H1 (cell line): ENCODE measurements at places on chromosomes 16 and 17. TPM values are rescaled to one million over a fixed set of nuclear protein-coding genes. Genes with fewer than 3 reads are reported as not detected.

DNA sequence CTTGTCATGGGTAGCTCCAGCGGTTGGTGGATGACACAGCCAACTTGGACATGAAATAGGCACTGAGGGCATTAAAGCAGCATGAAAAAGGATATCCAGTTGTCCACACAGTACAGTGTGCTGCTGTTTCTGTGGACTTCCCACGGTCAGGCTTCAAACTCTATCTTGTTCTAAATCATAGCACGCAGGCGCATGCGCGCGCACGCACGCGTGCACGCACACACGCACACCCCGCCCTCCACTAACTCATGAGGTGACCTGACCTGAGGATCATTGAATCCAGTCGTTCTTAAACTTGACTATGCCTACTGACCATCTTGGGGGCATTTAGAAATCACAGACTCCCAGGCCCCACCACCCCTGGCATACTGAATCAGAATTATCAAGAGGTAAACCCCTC lies 361.4 kb downstream of the CA10 start:
- no peak overlapping the region for H3K4me3 ChIP-seq
- H3K27me3 ChIP-seq = no peaks in the 10 kb centered on the region
- no peak overlapping the region for H3K27ac ChIP-seq
- DNase-seq = no peak
- H3K4me1 ChIP-seq = no peaks in the 10 kb centered on the region
- no peaks in the 10 kb centered on the region for H3K36me3 ChIP-seq

DNA sequence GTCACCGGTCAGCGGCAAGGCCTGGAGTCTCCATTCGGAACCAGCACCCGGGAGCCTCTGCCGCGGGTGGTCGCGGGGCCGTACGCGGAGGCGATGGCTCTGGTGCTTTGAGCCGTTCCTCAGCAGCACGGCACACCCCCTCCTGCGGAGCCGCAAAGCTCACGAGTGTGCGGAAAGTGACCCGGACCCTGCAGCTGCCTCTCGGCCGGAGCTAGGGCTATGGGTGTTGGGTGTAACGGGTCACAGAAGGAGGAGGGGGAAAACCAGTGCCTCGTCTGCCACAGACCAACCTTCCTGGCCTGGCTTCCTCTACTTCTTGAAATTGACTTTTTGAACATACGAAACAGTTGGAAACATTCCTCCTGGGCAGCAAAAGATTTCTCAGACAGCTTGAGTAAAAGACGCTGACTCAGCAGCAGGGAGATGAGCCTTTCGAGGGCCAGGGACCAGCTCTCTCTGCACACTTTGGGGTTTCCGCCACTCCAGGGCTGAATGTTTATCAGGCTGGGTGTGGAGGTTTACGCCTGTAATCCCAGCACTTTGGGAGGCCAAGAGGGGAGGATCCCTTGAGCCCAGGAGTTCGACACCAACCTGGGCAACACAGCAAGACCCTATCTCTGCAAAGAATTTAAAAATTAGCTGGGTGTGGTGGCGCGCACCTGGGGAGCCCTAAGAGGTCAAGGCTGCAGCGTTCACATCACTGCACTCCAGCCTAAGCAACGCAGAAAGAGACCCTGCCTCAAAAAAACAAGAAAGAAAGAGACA lies 26.4 kb upstream of the PITPNA start:
- H3K4me1 ChIP-seq = peaks cover 13% of the 10 kb centered on the region
- DNase-seq = no peak
- no peak overlapping the region for H3K27ac ChIP-seq

DNA sequence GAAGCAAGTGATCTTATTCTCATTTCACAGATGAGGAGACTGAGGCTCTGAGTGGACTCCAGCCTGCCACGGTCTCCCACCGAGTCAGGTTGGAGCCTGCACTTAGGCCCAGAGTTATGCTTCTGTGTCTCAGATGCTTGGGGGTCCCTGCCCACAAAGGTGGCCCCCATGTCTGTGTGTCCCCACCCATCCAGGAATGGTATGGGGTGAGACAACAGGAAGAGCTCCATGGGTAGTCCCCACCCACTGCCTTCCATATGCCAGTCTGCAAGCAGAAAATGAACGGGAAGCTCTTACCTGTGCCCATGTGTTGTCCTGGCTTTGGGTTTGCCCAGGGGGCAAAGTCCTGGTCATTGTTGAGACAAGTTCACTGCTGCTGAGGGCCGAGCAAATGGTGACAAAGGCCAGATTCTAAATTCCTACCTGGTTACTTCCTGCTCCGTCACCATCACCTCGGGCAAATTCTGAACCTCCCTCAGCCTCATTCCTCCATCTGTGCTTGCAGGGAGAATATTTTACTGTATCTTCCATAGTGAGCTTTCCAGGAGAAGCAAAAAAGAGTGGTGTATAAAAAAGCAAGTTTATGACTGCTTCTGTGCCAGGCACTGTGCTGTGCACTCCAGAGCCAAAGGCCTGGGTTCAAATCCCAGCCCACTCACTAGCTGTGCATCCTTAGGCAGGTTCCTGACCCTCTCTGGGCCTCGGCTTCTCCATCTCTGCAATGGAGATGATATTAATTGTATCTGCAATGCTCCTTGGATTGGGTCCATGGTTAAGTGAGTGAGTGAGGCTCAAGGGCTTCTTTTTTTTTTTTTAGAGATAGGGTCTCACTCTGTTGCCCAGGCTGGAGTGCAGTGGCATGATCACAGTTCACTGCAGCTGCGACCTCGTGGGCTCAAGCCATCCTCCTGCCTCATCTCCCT lies 9.3 kb downstream of the IL4R start:
- no peaks in the 10 kb centered on the region for H3K36me3 ChIP-seq
- no peak for DNase-seq
- peaks cover 24% of the 10 kb centered on the region for H3K4me1 ChIP-seq
- H3K27me3 ChIP-seq = no peaks in the 10 kb centered on the region

GRCh38 chr17:7174603-7175326 lies 4.4 kb downstream of the ASGR1 start:
- H3K4me1 ChIP-seq = peaks cover 23% of the 10 kb centered on the region
- H3K27me3 ChIP-seq = peaks cover 28% of the 10 kb centered on the region
- H3K27ac ChIP-seq = no peak overlapping the region
- no peak for DNase-seq

KRT17 gene
- total RNA-seq = 0.36 and 0.50 TPM in 2 replicates

DNA sequence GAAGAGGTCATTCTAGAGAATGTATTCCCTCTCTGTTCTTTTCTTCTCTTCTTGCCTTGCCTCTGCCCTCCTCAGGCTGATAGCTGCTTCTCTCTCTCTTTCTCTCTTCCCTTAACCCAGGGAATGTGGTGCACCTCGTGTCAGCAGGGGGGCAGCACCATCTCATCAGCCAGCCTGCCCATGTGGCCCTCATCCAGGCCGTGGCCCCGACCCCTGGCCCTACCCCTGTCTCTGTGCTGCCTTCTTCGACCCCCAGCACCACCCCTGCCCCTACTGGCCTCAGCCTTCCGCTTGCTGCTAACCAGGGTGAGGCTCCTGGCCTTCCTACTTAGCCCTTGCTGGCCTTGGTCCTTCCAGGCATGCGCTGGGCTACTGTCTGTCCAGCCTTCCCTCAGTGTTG lies 23.5 kb downstream of the SRCAP start:
- no peak overlapping the region for H3K4me3 ChIP-seq
- DNase-seq = no peak
- no peaks in the 10 kb centered on the region for H3K27me3 ChIP-seq
- H3K36me3 ChIP-seq = peaks cover 59% of the 10 kb centered on the region

NXN gene
- 88.4 and 94.1 TPM in 2 replicates for total RNA-seq

DNA sequence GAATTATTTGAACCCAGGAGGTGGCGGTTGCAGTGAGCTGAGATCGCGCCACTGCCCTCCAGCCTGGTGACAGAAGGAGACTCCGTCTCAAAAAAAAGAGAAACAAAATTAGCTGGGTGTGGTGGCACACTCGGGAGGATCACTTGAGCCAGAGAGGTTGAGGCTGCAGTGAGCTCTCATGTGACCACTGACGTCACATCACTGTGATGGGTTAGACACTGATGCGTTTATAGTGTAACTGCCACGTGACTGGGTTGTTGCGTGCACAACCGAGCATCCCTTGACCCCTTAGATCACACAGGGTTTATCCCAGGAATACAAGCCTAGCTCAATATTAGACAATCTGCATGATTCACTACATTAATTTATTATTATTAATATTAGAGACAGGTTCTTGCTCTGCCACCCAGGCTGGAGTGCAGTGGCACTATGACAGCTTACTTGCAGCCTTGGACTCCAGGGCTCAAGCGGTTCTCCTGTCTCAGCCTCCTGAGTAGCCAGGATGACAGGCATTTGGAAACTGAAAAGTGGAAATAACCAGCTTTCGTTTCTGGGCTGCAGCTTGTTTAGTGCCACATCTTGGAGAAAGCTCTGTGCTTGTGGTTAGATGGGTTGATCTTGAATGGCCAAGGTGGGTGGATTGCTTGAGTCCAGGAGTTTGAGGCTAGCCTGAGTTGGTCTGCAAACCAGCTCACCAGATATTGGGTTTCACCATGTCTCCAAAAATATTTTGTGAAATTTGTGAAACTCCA lies 26.4 kb upstream of the ABR start:
- DNase-seq = no peak
- H3K36me3 ChIP-seq = no peaks in the 10 kb centered on the region
- H3K4me3 ChIP-seq = no peak overlapping the region

DNA sequence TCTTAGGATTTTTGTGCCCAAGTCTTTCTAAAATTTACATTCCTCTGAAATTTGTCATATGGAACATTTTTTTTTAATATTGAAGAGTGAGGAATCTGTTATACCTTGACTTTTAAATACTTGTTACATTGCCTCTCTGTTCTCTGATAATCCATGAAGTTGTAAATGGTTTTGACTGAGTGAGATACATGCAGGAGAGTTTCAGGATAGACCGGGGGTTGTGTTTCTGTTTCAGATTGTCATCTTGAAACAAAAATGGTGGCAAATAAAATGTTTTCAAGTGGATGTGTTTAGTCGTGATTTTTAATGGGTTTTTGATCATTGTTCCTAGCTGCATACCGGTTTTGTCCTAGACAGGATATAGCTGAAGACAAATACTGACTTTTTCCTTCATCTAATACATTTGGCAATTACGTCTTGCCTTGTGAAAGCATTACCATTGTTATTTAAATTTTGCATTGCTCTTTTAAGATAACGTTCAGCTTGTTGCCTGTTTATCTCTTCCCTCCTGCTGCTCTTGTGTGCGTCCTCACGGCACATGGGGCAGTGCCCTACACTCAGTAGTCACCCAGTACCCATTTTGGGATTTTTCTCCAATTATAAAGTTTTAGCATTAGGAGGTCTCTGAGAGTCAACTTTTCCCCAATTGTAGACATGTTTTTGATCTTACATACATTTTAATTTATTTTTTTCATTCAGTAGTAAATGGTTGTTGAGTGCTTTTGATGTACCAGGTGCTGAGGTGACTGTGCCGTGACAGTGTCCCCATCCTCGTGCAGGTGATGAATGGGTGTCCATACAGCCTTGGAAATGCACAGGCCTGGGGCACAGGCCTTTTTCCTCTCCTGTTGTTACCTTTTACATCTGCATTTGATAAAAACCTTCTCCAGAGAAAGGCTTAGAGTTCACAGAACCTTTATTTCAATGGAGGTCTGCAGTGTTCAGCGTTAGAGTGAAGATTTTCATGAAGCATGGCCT lies 169.9 kb downstream of the MSI2 start:
- no peaks in the 10 kb centered on the region for H3K36me3 ChIP-seq
- no peak overlapping the region for H3K27ac ChIP-seq
- H3K27me3 ChIP-seq = no peaks in the 10 kb centered on the region
- no peak overlapping the region for H3K4me3 ChIP-seq

GRCh38 chr16:86090461-86091170 lies 191.7 kb downstream of the IRF8 start:
- H3K27me3 ChIP-seq = no peaks in the 10 kb centered on the region
- H3K36me3 ChIP-seq = no peaks in the 10 kb centered on the region
- H3K27ac ChIP-seq = no peak overlapping the region
- H3K4me1 ChIP-seq = peaks cover 8% of the 10 kb centered on the region
- H3K4me3 ChIP-seq = no peak overlapping the region

DNA sequence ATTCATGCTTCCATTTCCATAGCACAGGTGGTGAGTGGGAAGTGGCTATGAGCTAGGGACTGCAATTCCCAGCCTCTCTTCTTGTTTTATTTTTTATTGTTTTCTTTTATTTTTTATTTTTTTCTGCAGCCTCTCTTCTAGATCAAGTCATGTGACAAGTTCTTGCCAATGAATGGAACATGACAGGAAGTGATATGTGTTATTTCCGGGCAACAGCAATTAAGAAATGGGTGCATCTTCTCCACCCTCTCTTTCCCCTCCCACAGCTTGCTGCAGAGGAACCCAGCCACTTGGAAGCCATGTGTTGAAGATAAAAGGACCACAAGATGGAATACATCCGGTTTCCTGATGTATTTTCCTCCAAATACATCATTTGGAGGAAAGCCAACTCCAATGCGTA lies 23.6 kb downstream of the IRX5 start:
- DNase-seq = no peak
- no peaks in the 10 kb centered on the region for H3K36me3 ChIP-seq
- no peak overlapping the region for H3K4me3 ChIP-seq
- no peaks in the 10 kb centered on the region for H3K4me1 ChIP-seq
- no peak overlapping the region for H3K27ac ChIP-seq
- no peaks in the 10 kb centered on the region for H3K27me3 ChIP-seq

CA5A gene
- not detected in 2 replicates for total RNA-seq

RAD51C gene
- total RNA-seq = 10.2 and 10.4 TPM in 2 replicates

DNA sequence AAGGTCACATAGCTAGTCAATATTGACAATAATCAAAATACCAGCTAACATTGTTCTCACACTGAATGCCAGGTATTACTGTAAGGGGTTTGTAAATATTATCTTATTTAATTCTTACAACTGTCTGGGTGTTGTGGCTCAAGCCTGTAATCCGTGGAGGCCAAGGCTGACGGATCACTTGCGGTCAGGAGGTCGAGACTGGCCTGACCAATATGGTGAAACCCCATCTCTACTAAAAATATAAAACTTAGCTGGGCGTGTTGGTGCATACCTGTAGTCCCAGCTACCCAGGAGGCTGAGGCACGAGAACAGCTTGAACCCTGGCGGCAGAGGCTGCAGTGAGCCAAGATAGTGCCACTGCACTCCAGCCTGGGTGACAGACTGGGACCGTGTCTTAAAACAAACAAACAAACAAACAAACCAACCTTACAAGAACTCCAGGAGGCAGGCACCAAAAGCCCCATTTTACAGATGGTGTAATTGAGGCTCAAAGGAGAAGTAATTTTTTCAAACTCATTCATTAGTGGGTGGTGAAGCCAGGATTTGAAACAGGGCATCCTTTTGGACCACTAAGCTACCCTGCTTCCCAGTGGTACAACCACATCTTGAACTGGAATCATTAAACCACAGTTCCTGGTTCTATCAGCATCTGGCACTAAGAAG lies 104.3 kb downstream of the XYLT1 start:
- no peaks in the 10 kb centered on the region for H3K36me3 ChIP-seq
- peaks cover 23% of the 10 kb centered on the region for H3K4me1 ChIP-seq
- H3K27me3 ChIP-seq = no peaks in the 10 kb centered on the region
- no peak overlapping the region for H3K4me3 ChIP-seq
- DNase-seq = no peak
- no peak overlapping the region for H3K27ac ChIP-seq

GRCh38 chr16:1764971-1765370 lies 6.4 kb downstream of the NME3 start:
- peaks cover 7% of the 10 kb centered on the region; the same call in 1 of the 2 replicates for H3K36me3 ChIP-seq
- H3K4me3 ChIP-seq = no peak overlapping the region
- no peak overlapping the region for H3K27ac ChIP-seq
- peaks cover 5% of the 10 kb centered on the region for H3K4me1 ChIP-seq
- no peaks in the 10 kb centered on the region for H3K27me3 ChIP-seq

- no peaks in the 10 kb centered on the region; the same call in 1 of the 2 replicates for H3K4me1 ChIP-seq
- H3K27me3 ChIP-seq = no peaks in the 10 kb centered on the region
- H3K4me3 ChIP-seq = no peak overlapping the region
- H3K27ac ChIP-seq = no peak overlapping the region
- no peaks in the 10 kb centered on the region for H3K36me3 ChIP-seq
- DNase-seq = no peak
Measured at GRCh38 chr16:4089811-4090301, 26.4 kb downstream of the ADCY9 start.
